ENCODE measurements at places on chromosomes 3 and 15.

DNA sequence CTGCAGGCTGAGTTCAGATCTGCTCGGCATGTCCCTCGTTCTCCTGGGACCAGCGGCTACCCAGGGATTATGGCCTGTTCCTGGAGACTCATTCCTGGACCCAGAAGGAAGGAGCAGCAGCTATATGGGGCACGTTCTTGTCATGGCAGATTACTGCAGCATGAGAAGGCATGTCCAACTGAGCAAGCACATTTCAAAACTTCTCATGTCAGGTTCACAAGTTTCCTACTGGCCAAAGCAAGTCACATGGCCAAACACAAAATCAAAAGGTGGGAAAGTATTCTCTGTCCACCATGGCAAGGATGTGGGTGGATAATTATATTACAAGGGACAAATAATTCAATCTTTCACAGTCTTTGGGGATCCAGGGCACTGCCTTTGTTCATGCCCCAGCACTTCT, 71.9 kb upstream of the C15orf39 start:
- DNase-seq = no peak

- no peak for DNase-seq
These were observed 348.1 kb downstream of the LSAMP start for GRCh38 chr3:116097226-116097625.

DNA sequence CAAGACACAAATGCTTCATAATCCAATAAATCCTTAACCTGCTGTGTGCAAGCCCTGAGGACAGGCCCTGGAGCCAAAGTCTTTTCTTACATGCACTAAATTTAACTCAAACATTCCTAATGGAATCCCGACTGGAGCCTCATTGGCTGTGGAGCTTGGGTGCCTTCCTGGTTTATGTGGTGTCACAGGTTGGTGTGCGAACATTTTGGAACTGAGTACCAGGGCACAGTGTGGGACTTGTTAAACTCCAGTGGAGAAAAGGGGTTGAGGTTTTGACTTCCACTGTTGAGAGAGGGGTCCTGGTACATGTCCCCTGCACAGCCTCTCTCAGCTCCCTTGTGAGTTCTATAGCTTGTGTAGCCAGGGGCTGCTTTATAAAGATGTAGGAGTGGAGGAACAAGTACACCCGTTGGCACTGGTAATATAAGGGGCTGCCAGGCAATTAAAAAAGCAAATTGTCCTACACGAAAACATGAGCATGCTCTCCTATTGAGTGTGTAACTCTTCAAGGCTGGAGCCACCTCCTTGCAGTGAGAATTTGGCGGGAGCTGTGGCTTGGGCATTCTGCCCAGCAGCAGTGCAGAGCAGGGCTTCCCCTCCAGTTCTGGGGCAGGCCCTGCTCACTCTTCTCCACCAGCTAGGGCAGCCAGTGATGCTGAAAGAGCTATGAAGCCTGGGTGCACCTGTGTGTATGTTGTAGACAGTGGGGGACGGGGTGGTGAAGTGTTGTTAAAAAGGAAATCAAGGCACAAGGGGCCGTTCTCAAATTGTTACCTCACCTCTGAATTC, 218.1 kb downstream of the CLSTN2 start:
- DNase-seq = no peak

DNA sequence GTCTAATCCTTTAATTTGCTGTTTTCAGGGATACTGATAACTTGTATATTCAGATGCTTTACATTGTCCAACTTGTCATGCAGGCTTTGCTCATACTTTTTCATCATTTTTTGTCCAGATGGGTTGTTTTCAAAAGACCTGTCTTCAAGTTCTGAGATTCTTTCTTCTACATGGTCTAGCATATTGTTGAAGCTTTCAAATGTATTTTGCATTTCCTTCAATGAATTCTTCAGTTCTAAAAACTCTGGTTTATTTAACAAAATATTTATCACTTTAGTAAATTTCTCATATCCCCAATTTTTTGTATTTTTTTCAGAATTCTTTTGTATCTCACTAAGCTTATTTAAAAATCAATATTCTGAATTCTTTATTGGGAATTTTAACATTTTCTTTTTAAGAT, 388.3 kb upstream of the IL12A start:
- DNase-seq = no peak

GRCh38 chr3:171013822-171014748, 12.4 kb downstream of the SLC2A2 start:
- no peak for DNase-seq

- no peak for DNase-seq
These were observed 6.0 kb downstream of the HEMK1 start for GRCh38 chr3:50575372-50575771.

DNA sequence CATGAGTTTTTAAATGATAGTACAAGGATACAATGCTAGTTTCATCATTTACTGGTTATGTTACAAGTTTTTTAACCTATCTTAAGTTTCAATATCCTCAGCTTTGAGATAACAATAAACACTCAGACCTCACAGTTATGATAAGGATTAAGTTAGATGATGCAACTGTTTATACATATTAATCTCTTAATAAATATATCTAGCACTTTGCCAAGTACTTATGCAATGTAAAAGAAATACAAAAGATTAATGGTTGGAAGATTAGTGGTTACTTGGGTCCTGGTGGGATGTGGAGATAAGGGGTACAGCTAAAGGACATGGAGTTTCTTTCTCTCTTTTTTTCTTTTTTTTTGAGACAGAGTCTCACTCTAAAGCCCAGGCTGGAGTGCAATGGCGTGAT, 12.0 kb downstream of the SPPL2A start:
- no peak for DNase-seq

DNA sequence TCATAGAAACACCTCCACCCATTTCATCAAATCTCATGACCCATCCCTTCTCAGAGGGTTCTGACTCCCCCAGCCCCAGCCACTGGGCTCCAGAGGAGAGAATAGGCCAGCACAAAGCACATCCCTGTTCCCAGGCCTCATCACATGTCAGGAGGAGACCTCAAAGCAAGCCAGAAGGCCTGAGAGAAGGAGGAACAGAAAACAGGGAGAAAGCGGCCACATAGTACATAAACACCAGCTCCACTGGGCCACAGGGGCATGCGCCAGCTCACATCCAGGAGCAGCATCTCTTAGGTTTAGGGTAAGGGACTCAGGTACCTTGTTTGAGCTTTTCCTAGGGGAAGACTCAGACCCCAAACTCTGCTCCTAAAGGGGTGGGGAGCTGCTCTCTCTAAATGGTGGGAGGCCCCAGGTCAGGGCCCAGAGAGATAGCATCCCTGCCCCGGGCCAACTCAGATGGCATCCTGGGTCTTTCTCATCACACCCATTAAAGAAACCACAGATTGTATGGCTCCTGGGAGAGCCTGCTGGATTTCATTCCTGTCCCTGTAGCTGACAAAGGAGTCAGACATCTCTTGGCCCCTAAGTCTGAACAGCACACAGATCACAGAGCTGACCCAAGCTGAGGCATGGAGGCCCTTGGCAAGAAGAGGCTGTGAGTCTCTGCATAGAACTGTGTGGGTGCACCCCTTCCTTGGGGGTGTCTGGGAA, 2.5 kb downstream of the SHF start:
- DNase-seq = peak; percentile 36

DNA sequence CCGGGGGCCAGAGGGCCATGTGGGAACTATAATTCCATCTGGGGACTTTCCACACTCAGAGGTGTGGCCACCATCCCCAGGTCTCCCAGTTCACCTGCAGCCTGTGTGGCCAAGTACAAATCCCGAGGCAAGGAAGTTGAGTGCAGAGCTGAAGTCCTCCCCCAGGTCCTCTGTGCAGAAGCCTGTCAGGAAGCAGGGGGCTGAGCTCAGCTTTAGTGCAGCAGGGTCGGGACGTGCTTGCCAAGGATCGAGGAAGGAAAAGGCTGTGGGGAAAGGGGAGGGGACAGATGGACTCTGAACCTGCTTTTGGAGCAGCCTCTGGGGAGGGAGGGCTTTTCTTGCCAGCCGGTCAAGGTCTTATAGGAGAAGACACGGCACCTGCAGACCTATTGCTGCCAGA, 67.7 kb downstream of the CHRNA7 start:
- DNase-seq = no peak

DNA sequence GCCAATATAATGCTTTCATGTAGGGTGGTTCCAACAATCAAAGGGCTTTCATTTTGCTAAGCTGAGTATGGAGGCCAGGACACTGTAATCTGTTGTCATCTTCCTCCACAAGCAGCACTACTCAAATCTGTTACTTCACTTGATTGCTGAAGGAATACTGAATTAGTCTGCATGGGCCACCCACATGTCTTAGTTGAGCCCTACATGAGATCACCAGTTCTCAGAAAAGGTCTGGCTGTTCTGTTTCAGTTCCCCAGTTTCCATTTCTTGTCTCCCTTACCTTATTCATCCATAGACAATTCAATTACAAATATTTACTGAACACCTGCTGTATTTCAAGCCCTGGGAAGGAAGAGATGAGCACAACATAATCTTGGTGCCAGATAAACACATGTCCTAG, 119.2 kb downstream of the FHIT start:
- DNase-seq = no peak

DNA sequence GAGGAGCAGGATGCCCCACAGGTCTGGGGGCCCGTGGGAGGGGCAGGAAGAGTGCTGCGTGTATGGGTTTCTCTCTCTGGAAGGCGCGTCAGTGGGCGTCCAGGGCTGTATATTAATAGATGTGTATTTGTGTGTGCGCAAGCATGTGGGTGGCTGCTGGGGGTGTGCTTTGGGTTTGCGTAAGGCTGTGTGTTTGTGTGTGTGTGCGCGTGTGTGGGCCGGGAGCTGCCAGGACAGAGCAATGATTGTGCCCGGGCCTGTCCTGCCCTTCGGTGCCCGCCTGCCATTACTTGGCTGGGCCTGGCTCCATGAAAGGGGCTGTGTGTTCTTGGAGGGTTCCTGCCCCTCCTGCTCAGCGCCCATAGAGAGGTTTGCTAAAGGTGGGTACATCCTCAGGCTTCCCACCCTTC, 16.3 kb downstream of the CSPG4 start:
- DNase-seq = no peak

GRCh38 chr3:39286771-39287170, 6.9 kb upstream of the CX3CR1 start:
- DNase-seq = no peak

DNA sequence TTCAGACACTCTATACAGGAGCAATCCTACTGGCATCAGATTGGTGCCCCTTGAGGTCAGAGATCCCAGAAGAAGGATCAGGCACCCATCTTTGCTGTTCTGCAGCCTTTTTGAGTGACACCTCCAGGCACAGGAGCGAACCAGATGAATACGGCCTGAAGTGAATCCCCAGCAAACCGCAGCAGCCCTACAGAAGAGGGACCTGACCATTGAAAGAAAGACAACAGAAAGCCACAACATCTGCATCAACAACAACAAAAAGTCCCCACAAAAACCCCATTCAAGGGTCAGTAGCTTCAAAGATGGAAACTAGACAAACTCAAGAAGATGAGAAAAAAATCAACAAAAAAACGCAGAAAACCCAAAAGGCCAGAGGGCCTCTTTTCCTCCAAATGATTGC, 130.4 kb downstream of the PPM1L start:
- DNase-seq = no peak

- DNase-seq = no peak
These were observed 316.9 kb upstream of the TLE3 start for GRCh38 chr15:70414626-70415025.

DNA sequence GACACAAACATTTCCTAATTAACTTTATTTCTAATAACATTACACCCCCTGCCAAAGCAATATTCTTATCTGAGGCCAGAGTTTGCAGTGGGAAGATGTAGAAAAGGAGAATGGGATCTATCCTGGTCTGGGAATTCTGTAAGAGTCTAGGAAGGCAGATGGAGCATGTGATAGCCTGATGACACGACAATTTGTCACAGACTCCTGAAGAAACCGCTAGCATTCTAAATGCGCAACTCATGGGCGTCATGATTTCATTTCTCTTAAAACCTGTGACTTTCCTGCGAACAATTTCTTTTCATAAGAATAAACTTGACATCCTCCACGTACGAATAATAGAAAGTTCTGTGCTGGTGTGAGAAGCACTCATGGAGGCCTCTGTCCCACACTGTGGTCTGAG, 72.9 kb upstream of the ATP10A start:
- no peak for DNase-seq

DNA sequence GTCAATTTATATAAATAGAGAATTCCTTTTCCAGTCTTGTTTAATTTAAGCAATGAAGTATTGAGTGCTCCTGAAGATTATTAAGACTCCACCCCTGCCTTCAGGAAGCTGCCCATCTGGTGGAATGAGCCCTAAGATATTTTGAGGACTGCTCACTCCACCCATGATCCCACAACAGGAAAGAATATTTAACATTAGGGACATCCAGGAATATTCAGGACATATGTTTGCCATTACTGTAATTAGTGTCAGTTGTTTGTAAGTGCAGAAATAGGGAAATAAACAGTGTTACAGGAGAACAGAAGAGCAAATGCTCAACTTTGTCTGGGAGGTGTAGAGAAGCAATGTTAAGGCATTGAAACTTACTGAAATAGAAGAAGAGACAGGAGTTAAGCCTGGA, 375.0 kb downstream of the ROBO2 start:
- DNase-seq = no peak

DNA sequence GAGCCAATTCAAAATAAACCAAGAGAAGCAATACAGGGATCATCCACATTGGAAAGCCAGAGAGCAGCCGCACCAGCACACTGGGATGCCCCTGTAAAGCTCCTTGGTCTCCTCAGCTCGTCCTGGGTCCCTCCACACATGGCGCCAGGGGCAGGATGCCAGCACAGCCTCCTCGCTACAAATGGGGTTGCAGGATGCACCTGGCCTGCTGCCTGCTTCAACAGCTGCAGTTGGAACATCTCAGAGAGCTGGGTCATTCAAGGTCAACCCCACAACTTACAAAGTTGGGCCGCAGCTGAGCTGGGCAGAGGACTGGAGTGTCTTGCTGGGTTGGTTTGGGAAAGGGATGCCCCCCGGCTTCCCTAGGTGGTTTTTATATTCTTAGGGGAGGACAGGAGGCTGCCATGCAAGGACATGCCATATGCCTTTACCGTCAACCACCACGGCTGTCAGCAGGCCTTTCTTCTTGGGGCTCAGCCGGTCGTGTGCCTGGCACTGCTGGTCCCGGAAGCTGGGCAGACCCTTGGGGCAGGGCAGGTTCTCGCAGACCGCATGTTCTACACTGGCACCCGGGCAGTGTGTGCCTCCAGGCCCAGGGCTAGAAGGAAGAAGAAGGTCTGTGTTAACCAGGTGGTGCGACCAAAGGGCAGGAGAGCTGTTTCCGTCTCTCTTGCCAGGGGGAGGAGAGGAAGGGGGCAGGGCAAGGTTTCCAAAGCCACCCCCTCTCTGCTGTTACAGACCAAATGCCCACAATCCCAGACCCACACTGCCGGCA, 225.2 kb downstream of the ADAMTS17 start:
- no peak for DNase-seq

GRCh38 chr3:34842706-34843480, 796.4 kb upstream of the ARPP21 start:
- DNase-seq = no peak

All from SK-N-SH (cell line).